Stomach (tissue), 19 donors: ENCODE measurements at places on chromosomes 16 and 17.
A peak's percentile ranks its signal among the peaks of the same experiment; 100 is the strongest.

DNA sequence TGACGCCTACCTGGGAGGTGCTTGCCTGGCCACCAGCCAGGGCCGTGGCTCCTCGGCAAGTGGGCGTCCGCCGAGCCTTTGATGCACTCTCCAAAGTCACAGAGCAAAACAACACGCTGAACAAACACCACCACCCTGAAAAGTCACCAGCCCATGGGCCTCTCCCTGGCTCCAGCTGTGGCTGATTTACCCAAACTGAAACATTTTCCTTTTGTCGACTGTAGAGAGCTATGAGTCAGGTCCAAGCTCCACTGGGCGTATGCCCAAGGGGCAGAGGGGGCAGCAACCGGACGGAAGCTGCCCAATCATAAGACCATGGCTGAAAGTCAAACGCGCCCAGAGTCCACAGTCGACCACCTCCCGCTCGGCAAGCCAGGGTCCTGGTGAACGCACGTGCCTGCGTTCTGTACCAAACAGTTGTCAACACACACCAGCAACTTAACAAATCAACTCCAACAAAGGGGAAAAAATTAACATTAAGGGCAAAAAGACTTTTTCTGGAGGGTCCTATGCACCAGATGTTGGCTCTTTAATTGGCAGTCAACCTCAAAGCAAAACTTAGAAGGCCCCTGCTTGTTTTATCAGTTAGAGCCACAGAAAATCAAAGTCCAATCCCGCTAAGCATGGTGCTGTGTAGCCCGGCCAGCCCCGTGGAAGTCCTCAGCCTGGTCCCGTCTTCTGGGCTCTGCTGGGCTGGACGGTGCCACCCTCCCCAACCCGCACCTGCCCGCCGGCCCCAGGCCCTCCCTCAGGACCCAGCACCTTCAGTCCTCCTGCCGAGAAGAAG is 47.3 kb downstream of the TBC1D16 start:
- peak; percentile 92 for DNase-seq

DNA sequence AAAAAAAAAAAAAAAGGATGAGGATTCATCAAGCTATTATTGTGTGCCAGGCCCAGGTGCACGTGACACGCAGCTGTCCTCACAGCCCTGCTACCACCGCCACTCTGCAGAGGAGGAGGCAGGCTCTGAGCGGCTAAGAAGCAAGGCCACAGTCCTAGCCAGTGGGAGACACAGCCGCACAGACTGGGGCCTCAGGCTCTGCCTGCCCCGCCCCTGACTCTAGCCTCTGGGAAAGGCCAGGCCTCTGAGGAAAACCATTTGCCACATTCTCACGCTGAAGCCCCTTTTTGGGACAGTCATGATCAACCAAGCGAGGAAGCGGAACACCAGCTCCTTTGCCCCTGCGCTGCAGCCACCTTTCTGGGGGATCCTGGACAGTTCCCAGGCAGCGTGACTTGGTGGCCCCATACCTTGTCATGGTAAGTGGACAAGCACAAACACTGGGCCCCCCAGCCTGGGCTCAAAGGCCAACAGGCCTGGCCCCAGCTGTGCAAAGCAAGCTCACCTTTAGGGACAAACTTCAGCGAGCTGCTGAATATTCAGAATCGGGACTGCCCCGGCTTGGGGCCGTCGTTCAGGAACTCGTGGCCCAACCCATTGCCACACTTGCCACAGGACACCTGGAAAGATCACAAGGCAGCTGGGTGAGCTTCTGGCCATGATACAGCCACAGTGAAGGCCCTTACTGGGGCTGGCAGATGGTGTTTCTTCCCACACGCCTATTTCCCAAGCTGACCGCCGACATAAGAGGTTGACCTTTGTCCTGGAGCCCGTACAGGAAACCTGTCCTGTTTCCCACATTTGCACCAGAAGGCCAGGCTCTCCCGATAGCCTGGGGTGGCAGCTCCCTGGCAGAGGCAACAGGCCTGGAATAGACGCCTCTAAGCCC is 2.5 kb downstream of the MSRB1 start:
- DNase-seq: peak; percentile 53

DNA sequence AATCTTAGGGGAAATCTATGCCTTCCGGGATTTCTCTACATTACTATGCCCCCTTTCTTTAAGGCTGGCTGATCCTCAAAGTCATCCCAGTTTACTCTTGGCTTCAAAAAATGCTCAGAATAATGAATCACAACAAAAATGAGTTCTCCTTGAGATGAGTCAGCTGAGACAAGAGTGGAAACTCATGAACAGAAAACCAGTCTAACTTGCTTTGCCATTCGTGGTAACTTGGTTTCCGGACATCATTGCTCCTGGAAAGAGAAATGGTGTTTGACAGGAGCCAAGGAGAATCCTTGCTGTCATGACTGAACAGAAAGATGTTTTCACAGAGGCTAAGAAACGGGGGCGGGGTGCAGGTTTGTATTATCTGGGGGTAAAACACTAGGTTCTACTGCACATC is 435.6 kb upstream of the DYNLRB2 start:
- DNase-seq: no peak

DNA sequence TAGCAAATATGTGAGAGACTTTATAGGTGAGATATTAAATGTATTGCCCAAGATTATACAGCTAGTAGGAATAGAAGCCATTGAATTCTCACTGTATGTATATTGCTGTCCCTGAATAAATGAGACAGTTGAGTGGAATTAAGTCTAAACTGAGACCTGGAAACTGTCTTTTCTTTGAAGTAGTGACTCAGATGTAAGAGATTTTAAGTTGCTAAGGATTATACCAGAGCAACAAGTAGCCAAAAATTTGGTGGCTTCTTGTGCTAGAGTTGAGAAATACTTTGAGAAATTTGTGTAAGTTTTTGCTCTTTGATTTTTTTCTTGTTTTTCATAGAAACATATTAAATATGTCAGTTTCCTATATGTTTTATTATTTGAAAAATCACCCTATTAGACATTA is 58.7 kb downstream of the TANC2 start:
- no peak for DNase-seq

DNA sequence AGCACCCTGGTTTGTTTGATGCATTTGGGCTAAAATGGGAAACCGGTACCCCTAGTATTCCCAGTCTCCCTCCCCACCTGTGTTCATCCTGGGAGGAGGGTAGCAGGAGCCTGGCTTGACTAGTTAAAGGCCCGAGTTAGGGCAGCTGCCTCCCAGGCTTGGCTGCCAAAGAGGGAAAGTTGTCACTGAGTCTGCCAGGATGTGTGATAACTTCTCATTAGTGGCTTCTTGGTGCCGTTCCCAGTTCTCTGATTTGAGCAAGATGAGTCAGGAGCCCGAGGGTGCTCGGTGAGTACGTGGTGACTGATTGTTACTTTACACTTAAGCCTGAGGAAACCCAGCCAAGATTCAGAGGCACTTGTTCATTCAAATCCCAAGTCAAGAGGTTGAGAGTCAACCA is 2.5 kb downstream of the KRT32 start:
- DNase-seq: peak; percentile 59

DNA sequence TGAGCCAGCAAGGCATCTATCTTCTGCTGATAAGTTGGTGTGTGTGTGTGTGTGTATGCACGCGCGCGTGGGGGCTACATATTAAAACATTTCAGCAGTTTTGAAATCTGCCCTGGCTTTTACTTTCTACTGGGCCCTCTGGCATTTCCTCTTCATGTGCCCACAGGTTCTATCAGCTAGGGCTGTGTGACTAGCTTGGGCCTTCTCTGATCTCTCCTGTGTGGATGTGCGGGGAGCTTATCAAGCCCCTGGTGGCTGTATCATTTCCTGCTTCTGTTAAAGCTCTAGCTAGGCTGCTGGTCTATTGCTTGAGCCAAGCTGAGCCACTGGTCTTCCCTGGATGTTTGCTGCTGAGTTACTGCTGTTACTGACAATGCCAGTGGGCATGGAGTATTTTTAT is 132.5 kb downstream of the AATF start:
- DNase-seq: no peak

GRCh38 chr17:72004011-72004427 is 116.8 kb upstream of the SOX9 start:
- no peak for DNase-seq

DNA sequence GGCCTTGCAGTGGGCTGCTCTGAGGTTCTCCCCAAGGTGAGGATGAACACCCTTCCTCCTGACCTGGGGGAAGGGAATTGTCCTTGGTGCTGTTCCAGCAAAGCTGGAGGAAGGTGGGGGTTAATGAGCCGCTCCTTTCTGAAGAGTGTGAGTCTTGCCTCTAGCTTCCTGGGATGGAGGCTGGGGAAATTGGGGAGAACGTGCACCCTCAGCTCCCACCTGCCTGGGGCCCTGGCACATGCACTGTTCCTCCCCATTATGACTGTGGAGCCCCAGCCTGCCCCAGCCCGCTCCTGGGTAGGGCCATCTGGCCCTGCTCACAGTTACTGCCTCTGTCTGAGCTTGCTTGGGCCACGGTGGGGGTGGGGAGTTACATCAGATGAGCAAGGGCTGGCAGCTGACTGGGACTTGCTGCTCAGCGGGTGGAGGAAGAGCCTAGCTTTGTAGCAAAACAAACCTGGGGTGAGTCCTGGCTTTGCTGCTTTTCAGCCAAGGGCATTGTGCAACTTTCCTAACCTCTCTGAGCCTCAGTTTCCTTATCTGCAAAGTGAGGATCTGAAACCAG is 11.1 kb downstream of the TNS4 start:
- no peak for DNase-seq

GRCh38 chr16:26118575-26118974 is 426.8 kb downstream of the HS3ST4 start:
- DNase-seq: no peak

DNA sequence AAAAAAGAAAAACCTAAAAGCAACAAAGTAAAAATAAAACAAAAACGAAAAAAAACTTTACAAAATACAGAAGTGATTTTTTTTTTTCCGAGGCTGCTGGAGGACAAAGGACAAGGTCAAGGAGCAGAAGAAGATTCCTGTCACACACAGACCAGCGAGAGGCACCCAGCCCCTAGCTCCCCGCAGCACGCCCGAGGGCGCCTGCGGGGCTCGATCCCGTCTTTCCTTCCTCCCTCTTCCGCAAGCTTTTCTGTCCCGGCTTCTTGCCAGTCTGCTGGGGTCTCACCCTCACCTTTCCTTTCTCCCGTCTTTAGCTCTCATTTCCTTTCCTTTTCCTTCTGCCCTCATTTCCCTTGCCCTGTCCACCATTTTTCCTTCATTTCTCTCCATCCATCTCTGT is 66.1 kb upstream of the DNAH17 start:
- no peak for DNase-seq

DNA sequence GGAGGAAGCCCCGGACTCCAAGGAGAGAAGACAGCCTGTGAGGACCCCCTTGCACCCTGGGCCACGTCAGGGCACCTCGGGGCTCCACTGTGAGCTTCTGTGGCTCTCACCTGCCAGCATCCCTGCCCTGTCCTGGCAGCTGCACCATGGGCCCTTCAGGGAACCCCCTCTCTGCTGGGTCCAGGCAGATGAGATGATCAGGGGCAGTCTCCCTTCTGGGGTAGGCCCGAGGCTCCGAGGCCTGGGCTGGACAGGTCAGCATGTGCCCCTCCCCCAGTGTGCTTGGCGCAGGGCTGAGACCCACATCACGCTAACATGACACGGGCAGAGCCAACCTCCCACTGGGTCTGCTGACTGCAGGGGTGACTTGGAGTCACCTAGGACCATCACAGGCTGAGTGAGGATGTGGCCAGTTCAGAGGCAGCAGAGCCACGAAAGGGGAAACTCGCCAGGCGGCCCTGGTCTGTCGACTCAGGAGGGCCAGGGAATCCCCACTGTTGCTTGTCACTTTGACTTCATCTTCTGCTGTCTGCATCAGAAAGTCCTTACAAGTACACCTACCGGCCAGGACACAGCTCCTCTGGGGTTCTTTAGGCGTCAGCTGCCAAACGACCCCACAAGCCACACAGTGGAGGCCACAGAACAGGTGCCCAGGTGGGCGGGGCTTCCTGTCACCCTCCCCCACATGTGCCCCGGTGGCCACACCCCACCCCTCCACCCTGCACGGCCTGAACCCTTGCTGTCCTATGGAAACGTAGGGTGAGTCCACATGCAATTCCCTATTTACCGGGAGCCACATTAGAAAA is 2.2 kb downstream of the GALNS start:
- peak; percentile 29 for DNase-seq

GRCh38 chr17:82014432-82014831 is 8.2 kb downstream of the CENPX start:
- no peak for DNase-seq

GRCh38 chr16:56774016-56774680 is 44.2 kb downstream of the NUP93 start:
- DNase-seq: no peak

DNA sequence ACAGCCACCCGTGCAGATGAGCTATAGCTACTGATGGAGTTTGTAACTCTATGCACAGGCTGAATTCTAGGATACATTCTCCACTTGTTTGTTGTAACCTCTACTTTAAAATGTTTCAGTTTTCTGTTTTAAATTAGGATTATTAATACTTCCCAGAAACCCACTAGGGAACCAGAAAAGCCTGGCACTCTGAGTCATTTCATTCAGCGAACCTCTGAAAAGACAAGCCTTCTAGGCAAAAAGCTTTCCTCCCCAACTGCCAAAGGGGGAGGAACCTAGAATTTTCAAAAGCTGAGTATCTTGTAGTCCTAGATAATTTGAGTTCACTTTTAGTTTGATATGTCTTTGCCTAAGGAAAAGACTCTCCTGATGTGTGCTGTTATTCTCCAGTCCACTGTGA is 43.2 kb downstream of the GOSR1 start:
- DNase-seq: no peak

DNA sequence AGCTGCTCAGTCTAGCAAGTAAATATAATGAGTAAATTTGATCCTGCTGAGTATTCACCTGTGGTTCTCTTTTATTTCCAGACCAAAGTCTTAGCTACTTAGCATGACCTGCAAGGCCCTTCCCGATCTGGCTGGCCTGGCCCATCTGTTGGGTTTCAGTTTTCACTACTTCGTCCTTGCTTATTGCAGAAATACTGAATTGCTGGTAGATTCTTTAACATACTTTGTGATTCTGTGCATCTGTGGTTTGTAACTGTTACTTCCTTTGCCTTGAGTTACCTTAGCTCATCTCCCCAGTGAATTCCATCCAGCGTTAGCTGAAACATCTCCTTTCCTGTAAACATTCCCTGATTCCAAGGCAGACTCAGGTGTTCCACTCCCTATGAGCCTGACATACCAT is 131.1 kb downstream of the PHKB start:
- DNase-seq: no peak

DNA sequence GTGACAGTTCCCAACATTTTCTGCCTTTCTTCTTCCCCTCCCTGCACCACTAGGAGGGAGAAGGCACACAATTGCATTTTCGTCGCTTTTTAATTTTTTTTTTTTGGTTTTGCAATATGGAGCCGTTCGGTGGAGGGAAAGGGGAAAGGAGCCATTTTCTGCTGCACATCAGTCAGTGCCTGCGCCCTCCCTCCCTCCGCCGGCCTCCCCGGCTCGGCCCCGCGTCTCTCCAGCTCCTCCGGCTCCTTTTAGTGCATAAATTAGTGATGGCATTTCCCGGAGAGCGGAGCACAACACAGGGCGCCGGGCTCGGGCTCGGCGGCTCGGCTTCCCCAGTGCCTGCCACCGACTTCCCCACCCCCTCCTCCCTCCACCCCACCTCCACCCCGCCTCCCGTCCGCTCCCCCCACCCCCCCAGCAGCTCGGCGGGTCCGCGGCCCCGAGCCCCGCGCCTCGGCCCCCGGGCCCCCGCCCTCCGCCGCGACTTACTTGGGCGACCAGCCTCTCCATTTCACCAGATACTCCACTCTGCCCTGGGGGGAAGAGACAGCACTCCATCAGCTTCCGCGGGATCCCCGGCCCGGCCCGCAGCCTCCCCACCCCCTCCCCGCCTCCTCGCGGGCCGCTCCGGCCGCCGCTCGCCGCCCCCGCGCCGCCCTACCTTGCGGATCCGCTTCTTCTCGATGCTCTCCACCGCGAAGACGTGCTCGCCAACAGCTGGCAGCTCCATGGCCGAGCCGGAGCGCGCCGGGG is 542 bp downstream of the CBX4 start:
- DNase-seq: peak; percentile 55
